ENCODE measurements at places on chromosomes 13 and 19.

DNA sequence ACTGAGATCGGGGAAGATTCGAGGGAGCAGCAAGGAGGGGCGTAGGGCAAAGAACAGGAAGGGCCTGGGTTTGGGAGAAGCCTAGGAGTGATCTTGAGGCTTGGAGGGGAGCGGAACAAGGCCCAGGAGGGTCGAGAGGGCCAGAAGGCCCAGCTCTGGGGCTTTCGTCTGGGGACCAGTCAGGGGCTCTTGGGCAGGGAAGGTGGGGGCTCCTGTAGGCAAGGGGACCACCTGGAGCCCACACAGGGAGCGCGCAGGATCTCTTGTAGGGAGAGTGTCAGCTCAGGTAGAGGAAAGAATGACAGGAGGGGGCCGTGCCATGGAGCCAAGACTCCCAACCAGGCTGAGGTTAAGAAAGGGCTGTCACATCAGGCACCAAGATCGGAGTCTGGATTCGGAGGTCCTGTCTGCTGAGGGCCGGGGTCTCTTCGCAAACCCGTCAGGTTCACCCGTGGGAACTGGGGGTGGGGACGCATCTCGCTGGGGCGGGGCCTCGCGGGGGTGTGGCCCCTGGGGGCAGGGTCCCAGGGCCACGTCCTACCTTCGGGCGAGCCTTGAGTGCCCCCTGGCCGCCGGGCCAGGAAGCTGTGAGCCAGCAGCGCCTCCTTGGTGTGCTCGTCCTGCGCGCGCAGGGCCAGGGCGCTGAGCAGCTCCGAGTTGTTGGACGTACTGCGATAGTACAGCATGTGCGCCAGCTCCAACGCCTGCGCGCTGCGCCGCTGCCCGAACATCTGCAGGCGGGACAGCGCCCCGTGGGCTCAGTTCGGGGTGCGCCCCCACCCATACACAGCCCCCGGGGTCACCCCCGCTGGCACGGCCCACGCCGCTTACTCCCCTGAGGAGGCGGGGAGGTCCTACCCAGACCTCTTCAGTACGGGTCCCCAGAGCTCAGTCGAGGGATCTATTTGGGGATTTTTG lies 8.4 kb downstream of the EMP3 start:
- DNase-seq, result peak; percentile 98

- DNase-seq, result no peak
Observed at GRCh38 chr13:108985166-108985565, 355.8 kb downstream of the MYO16 start.

- DNase-seq, result peak; percentile 83
Observed at GRCh38 chr19:13104848-13105711, 2.4 kb upstream of the LYL1 start.

- no peak for DNase-seq
Observed at GRCh38 chr19:56547535-56547934, 8.8 kb downstream of the ZFP28 start.

GRCh38 chr19:28044477-28044876 lies 1168.5 kb downstream of the UQCRFS1 start:
- no peak for DNase-seq

DNA sequence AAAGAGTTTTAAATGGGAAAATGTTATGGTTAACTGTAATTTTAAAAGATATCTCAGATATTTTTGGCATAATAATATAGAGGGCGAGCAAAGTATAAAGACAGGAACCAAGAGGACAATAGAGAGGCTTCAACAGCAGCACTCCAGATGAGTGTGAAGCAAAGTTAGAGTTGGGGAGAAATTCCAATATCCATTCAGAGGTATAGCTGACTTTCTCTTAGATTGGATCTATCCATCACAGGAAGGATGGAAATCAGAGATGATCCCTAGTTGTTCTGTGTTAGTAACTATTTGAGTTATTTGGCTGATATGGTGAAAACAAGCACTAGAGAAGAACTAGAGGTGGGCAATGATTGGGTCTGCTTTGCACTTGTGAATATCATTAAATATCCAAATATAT lies 786.0 kb upstream of the KLHL1 start:
- DNase-seq, result no peak

DNA sequence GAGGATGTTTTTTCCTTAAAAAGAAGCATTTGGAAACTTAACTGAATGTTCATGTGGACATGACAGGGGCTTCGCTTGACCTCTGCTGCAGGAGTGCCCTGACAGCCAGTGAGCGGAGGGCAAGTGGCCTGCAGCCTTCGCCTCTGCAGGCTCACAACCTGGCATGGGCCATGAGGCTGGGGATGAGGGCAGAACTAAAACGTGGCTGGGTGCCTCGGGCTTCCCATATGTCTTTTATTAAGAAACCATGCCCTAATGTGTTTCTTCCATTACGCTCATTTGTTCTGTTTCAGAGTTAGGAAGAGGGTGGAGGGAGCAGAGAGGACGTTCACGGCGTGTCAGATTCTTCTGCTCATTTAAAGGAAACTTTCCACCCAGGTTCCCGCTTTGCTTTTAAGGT lies 2.9 kb downstream of the ARHGEF7 start:
- no peak for DNase-seq

DNA sequence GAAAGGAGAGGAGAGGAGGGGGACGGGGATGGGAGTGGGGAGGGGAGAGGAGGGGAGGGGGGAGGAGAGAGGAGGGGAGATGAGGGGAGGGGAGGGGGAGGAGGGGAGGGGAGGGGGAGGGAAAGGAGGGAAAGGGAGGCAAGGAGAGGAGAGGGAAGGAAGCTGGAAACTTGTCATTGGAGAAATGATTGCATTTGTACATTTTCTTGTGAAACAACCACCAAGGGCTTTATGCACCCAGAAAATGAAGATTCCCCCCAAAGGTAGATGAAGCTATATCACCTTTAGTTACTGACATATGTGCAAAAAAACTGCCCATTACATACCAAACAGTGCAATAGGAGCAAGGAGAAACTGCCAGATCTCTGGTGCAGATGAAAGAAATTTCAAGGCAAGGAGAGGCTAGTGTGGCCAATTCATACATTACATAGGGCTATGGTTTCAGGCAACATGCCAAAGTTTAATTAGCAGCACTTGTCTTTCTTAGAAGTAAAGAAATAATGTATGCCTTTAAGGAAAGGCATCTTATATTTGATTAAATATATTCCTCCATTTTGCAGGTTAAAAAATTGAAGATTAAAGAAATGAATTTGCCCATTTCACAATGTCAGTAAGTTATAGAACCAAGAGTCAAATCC lies 49.5 kb upstream of the STK24 start:
- DNase-seq, result no peak

- no peak for DNase-seq
Observed at GRCh38 chr13:75960538-75960994, 324.4 kb downstream of the LMO7 start.

DNA sequence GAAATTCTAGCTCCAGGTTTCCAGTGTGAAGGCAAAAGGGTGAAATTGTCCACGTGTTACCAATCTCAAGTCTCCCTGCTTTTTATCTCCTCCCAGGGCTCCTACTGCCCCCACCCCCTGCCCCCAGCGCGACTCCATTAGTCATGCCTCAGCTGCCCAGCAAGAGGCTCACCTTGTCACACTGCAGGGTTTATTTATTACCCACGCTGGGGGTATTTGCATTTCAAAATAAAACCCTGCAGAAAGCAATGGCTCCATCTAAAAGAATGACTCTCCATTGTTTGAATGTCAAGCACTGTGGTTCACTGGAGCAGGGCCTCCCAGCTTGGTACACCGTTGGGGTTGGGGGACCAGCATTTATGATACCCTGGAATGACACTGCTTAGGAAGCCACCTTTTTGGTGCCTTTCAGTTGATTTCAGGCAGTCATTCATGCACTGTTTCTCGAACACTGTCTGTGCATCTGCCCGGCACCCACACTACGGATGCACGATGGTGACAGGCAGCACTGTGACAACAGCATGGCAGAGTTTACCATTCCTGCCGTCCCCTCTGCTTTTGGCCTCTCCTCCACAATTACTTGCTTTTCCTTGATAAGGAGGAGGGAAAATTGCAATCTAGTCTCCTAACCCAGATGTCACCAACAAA lies 9.9 kb upstream of the POP4 start:
- no peak for DNase-seq

DNA sequence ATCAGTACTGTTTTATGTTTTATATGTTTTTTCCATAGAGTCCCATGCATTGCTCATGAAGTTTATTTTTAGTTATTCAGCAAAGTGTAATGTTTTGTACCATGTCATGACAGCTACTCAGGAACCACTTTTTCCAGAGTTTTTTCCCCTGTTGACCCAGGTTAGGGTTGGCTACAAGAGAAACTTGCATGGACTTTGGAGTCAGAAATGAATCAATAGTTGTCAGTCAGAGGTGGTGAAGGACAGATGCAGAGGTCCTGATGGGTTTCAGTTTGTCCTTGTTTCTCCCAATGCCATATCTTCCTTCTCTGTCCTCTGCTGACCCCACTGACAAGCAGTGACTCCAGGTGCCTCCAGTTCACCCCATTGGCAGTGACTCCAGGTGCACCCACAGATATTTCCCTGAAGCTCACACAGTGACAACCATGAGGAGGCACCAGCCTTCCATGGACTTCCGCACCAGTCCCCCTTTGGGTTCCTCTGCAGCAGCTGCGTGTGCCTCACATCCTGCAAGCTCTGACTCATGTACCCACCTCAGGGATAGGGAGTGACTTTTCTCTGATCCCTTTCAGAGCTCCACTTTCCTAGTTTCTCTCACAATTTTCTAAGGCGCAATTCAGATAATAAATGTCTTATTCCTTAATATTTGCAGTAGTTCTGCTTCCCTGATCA lies 92.1 kb downstream of the AKAP11 start:
- no peak for DNase-seq

GRCh38 chr13:31894931-31895330 lies 136.6 kb upstream of the FRY start:
- no peak for DNase-seq

DNA sequence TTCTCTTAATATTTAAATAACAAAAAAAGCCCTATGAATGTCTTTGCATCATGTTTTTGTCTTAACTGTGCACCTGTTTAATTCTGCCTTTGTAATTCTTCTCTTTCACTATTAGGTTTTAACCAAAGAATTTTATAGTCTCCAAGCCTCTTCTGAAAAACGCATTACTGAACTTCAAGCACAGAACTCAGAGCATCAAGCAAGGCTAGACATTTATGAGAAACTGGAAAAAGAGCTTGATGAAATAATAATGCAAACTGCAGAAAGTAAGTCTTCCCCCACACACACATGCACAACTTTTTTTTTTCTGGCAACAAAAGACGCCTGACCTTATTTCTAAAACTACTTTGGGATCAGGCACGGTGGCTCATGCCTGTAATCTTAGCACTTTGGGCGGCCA lies 126.5 kb downstream of the PIBF1 start:
- DNase-seq, result no peak

DNA sequence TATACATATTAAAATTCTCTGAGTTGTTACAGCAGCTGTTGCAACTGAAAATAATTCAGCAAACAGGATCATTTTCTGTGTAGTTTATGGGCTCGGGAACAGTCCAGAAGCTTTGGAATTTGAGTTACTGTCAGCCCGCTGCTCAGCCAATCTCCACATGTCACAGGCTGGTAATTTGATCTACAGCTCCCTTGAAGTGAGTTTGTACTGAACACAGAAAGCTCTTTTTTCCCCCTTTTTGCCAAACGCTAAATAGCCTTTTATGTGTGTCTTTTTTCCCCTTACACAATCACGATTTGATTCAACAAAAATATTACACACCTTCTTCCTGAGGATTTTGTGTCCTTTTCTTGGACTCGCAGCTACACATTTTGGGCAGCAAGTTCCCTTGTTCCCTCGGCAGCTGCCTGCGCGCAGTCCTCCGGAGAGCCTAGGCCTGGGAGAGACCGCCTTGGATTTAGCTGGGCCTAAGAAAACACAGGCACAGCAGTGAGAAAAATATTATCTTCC lies 371.4 kb downstream of the KCNRG start:
- DNase-seq, result no peak

GRCh38 chr19:51091895-51092873 lies 9.5 kb upstream of the KLK14 start:
- DNase-seq, result no peak

- no peak for DNase-seq
Observed at GRCh38 chr19:44924243-44924725, 9.9 kb downstream of the APOC1 start.

DNA sequence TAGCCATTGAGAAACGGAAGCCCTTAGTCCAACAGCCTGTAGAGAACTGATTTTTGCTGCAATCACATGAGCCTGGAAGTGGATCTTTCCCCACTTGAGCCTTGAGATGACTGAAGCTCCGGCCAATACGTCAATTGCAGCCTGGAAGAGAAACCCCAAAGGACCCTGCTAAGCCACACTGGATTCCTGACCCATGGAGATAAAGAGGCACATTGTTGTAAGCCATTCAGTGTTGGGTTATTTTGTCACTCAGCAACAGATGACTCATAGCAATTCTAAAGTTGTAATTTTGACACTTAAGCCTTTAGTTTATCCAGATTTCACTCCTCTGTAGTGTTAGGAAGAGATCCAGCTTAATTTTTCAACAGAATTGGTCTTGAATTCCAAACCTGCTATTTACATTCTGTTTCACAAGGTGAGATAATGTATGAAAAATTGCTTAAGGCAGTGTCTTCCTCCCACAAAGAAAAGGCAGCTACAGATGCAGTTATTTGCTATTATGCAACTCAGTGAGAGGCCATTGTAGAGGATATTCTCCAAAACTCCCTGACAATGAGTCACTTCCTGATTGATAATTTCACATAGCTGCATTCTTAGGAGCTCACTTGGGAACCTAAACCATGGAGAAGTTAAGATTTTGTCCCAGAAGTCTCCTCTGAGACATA lies 59.4 kb upstream of the TSHZ3 start:
- no peak for DNase-seq

DNA sequence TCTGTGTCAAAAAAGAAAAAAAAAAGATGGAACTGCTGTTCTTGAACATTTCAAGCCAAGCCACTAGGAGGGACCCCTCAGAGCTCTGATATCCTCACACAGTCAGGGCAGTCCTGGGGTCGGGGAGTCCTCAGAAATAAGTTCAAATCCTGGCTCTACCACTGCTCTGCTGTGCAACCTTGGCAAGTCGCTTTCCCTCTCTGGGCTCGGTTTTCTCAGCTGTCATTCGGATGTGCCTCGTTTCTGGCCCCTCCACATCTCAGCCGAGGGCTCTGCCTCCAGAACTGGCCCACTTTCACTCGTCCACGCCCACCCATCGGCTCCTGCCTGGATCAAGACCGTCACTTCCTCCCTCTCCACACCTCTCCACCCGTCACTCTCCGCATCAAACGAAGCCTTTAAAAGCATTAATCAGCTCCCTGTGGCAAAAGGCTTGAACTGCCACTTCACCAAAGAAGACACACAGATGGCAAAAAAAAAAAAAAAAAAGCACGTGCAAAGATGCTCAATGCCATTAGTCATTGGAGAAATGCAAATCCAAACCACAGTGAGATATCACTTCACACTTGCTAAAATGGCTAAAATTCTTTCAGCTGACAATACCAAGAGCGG lies 7.4 kb upstream of the ZNRF4 start:
- no peak for DNase-seq
